ENCODE measurements at places on chromosomes 7 and 10.

- no peak for DNase-seq
These were observed 100.5 kb downstream of the ADRA2A start for GRCh38 chr10:111177379-111177778.

DNA sequence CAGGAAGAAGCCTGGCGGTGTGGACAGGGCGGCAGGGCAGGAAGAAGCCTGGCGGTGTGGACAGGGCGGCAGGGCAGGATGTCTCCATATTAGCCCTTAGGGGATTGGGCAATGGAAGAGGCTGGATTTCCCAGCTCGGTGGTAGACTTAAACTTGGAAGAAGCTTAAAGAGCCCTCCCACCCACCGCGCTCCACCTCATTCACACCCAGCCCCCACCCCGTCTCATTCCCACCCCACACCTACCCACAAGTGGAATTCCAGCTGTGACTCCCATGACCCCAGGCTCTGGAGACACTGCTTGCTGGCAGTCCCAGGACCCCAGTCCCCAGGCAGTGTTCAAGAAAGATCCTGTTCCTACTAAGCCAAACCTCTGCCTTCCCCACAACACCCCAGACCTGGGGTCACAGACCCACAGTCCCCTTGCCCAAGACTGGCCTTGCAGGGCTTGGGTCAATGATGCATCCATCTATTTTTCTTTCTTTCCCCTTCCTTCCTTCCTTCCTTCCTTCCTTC, 34.0 kb downstream of the SPDYE6 start:
- DNase-seq: no peak

GRCh38 chr7:112182749-112183148, 23.4 kb downstream of the DOCK4 start:
- no peak for DNase-seq

DNA sequence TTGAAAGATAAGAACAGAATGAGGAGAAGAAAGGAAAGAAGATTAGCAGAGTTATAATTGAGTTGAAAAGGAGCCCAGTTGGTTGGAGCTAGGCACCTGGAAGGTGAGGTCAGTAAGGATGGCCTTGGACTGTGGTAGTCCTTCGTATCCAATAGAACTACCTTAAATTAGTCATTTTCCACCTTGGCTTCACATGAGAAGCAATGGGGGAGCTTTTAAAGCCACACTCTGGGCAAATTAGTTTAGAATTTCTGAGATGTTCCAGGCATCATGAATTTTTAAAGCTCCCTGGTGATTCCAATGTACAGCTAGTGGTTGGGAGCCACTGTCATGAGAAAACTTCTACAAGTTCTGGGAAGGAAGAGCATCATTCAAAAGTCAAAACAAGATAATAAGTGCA, 27.3 kb upstream of the CYP3A5 start:
- DNase-seq: no peak

- no peak for DNase-seq
These were observed 589.9 kb downstream of the GRM8 start for GRCh38 chr7:126662856-126663255.

GRCh38 chr10:91163269-91163868, 57.1 kb upstream of the PCGF5 start:
- DNase-seq: no peak

- no peak for DNase-seq
These were observed 11.2 kb upstream of the AKAP9 start for GRCh38 chr7:91929463-91929862.

GRCh38 chr10:89160339-89160738, 46.8 kb downstream of the CH25H start:
- no peak for DNase-seq
